CD4-positive, alpha-beta T cell treated with Interleukin-15 for 4 hours (primary cell): ENCODE measurements at places on chromosomes 13 and 19.

DNA sequence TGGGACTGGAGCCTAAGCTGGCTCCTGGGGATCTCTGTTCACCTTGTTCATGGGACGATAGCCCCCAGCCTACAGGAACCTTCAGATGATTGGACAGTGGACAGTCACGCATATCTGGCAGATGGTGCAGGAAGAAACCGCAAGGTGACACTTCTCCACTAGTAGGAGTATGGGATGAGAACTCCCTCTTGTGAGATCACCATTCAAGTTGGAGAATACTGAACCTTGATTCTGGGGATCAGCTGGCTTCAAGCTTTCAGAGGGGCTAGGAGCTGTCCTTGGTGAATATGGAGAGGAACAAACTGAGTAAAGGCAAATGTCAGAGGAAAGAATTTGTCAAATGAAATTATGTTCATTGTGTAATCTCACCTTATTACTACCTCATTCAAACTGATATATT lies 204.5 kb downstream of the PDS5B start:
- no peak for DNase-seq

- peak; percentile 83 for DNase-seq
Observed at GRCh38 chr19:18388100-18388959, 2.4 kb downstream of the GDF15 start.

DNA sequence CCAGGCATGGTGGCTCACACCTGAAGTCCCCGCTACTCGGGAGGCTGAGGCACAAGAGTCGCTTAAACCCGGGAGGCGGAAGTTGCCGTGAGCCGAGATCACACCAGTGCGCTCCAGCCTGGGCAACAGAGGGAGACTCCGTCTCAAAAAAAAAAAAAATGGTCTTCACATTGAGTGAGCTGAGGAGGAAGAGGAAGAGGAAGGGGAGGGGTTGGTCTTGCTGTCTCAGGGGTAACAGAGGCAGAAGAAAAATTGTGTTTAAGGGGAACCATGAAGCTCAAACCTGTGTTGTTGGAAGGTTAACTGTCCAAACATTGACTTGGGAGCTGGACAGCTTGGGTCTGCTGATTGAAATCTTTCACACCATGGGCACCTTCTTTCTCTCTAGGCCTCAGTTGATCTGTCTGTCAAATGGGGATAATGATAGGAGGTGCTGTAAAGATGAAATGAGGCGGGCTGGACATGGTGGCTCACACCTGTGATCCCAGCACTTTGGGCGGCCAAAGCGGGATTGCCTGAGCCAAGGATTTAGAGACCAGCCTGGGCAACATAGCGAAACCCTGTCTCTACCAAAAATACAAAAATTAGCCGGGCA lies 9.8 kb upstream of the SLC44A2 start:
- no peak for DNase-seq

GRCh38 chr19:18859676-18860301 lies 28.0 kb downstream of the UPF1 start:
- no peak for DNase-seq

- DNase-seq: no peak
Observed at GRCh38 chr19:51751655-51752054, at the start of gene FPR1. TSS of gene FPR1 (minus strand) at chr19:51751878. CDS start at chr19:51746994, 4,884 bp downstream.
